ENCODE measurements at places on chromosomes 11 and 22. TPM values are rescaled to one million over a fixed set of nuclear protein-coding genes. Genes with fewer than 3 reads are reported as not detected.

Gene C11orf91
- 0.33 TPM for total RNA-seq

Gene APOL1
- 3.6 TPM for total RNA-seq

Gene CYP2D6
- total RNA-seq, result under 0.01 TPM

Gene TPP1
- total RNA-seq, result 118 TPM

Gene LRRC55
- total RNA-seq, result not detected

Gene ART1
- total RNA-seq, result not detected

Gene C22orf42
- not detected for total RNA-seq

Gene SERPIND1
- total RNA-seq, result not detected

Gene NTM
- 0.29 TPM for total RNA-seq

Gene CRYBB1
- total RNA-seq, result not detected

Gene SLCO2B1
- 0.57 TPM for total RNA-seq

Gene MS4A15
- total RNA-seq, result not detected

Gene C11orf87
- total RNA-seq, result not detected

Gene QSER1
- total RNA-seq, result 27.0 TPM

Gene LINC01488
- total RNA-seq, result not detected

Gene SOX10
- total RNA-seq, result not detected

Gene TSPO
- 430 TPM for total RNA-seq

Gene CKAP5
- total RNA-seq, result 72.6 TPM

Gene CHRM1
- not detected for total RNA-seq

Gene RFPL3
- total RNA-seq, result not detected

Gene OR6T1
- total RNA-seq, result not detected

Gene MMP8
- total RNA-seq, result not detected

Gene PITPNM1
- 11.4 TPM for total RNA-seq

Gene VSIG2
- total RNA-seq, result 0.33 TPM

Gene TSPAN32
- not detected for total RNA-seq

Gene PHF21B
- not detected for total RNA-seq

Gene BTBD18
- not detected for total RNA-seq

Gene SYCE3
- total RNA-seq, result not detected

Gene C11orf97
- not detected for total RNA-seq

Gene TMEM191B
- total RNA-seq, result 0.19 TPM

Gene SLC22A25
- total RNA-seq, result not detected

Gene SLC5A1
- total RNA-seq, result not detected

Gene TCP11L1
- 21.9 TPM for total RNA-seq
